ENCODE measurements at places on chromosomes 3 and 15.

GRCh38 chr3:68135067-68135466 is 480.7 kb upstream of the SUCLG2 start:
- DNase-seq: no peak

DNA sequence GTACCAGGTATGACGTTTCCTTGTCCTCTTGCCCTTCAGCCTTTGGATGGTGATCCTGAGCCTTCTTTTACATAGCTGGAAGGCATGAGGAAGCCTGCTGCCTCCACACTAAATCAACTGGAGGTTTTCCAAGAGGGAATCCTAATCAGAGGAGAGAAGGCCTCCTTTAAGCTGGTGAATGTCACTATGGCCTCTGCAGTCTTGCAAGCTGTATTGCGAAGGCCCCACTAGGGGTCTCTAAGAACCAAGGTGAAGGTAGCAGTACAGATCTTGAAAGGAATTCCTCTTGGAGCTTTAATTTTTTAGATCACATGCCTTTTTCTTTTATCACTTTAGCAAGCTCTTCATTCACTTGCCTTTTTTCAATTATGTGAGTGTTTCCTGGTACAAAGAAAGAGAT is 119.2 kb downstream of the GHSR start:
- no peak for DNase-seq

DNA sequence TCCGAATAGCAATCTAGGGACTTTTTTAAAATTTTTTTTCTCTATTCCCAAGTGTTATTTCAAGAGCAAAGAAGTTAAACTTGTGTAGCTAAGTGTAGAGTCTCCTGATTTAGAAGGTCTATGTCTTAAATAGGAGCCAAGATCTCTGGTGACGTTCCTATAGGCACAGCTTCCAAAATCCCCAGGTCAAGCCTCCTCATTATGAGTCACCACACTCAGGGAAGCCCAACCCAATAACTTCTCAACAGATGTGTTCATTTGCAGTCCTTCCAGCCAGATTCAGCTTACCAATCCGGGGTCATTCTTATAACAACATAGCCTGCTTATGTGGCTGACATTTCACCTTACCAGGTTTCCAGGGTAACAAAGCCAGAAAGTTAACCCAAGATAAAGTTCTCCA is 270.3 kb downstream of the IL5RA start:
- no peak for DNase-seq

GRCh38 chr3:45031531-45031930 is 5.4 kb downstream of the CLEC3B start:
- DNase-seq: no peak

DNA sequence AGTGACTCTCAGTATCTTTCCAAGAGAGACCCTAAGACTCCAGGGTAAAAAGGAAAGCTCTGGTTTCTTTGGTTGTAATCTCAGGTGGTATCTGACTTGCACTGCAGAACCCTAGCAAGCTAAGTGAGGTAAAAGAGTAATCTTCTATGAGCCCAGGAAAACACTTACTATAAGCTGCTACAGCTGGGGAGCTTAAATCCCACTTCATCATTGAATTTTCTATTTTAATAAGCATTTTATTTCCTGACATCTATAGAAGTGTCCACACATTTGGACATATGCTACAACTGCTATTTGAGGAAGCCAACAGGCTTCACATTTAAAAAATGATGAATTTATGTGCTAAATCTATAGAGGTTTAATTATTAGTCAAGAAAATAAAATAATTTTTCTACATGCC is 73.1 kb upstream of the GUCA1C start:
- no peak for DNase-seq

GRCh38 chr3:150348500-150348899 is 59.6 kb upstream of the TSC22D2 start:
- no peak for DNase-seq

DNA sequence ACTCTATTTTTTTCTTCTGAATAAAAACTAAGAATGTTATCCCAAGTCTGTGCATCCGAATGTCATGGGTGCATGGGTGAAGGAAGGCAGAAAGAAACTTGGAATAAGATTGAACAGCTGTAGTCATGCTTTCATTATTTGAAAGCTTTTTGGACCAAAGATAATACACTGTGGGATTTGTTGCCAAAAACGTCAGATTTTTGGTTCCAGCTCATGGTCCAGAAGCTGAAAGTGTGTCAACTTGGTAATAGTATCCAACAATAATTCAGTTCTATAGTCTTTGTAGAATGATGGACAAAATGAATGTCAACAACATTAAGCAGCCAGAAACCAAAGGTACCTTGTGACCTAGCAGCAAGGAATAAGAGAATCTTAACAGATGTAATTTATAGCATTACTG is 327.9 kb upstream of the ADAMTS9 start:
- no peak for DNase-seq
